ENCODE measurements at places on chromosomes 12 and 14.

GRCh38 chr14:104803280-104803911, 2.5 kb downstream of the ZBTB42 start:
- DNase-seq = no peak

- DNase-seq = no peak
These were observed 15.8 kb downstream of the ITPR2 start for GRCh38 chr12:26817183-26817591.

- DNase-seq = no peak
These were observed 88.8 kb downstream of the SINHCAF start for GRCh38 chr12:31236998-31237637.

GRCh38 chr12:3661028-3661427, 91.9 kb downstream of the CRACR2A start:
- no peak for DNase-seq

DNA sequence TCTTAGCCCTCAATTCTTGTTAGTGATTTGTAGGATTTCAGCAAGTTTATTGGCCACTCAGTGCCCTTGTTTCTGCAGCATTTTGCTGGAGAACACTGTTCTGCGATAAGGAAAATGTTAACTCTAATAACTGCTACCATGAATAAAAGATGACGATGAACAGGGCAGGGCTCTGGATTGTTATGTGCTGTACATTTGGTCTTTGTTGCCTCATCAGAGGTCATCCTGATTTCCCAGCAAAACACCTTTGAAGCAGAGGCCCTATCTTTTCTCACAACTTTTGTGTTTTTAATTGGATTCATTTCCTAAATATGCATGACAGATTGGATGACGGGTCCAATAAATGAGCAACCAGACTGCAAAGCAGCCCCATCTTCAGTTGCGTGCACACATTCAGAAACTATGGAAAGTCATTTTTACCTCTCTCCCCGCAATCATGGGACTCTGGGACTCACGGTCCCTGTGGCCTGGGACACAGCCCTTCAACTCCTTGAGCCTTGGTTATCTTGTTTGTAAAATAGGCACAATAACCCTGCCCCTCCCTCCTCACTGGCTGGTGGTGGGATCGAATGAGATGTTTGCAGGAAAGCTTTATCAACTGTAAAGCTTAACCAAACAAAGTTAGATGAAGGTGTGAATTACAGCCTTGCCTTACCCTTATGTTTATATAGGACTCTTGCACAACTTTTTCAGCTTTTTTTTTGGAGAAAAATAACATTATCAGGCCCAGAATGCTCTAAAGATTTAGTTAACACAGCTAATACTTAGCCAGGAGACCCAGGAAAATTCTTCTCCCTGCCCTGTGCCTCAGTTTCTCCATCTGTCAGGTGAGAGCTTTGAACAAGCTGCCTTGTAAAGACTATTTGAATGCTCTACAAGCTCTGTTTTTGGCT, 45.4 kb downstream of the RPH3A start:
- no peak for DNase-seq

DNA sequence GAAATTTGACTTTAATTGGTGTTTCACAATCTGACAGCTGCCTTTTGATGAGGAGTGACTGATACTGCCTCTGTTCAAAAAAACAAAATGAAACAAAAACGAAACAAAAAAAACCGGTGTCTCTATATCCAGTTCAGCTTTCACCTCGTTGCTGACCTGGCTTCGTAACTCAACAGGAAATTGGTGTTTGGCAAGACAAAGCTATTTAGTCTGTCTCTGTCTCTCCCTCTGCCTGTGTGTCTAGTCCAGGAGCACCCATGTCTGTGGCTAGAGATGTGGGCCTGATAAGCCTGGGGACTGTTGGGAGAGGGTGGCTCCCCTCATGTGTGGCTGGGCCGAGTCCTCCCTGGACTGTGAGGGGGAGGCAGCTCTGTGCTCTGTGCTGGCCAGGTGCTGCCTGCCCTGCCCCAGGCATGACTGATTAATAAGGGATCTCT, 11.3 kb downstream of the CACNA1C start:
- DNase-seq = no peak

GRCh38 chr14:68593806-68594536, 198.9 kb downstream of the ZFP36L1 start:
- no peak for DNase-seq

GRCh38 chr12:106342397-106343213, 14.9 kb upstream of the POLR3B start:
- no peak for DNase-seq

DNA sequence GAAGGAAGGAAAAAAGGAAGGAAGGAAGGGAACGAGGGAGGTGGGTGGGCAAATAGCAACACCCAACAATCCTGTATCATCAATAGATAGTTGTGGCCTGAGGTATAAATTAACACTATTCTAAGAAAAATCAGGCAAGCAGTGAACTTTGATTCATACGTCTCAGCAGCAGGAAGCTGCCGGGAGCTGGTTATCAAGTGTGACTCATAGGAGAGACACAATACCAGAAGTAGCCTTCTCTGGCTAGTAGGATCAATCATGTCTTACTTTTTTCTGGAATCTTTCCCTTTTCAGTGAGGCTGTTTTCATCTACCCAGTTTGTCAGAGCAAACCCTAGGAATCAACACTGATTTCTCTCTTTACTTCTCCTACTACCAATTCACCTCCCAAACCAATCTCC, 780.5 kb downstream of the NRXN3 start:
- DNase-seq = no peak

DNA sequence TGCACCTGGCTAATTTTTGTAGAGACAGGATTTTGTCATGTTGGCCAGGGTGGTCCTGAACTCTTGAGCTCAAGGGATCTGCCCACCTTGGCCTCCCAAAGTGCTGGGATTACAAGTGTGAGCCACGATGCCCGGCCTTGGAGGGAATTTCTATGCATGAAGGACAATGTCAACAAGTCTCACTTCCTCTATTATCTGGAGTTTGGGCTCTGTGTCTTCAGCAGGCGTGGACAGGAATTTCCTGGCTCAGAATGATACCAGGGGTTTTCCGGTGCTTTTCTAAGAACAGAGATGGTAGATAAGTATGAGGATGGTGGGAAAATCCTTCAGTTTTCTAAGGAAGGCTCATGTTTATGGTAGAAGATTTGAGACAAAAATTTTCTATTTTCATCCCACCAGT, 75.0 kb upstream of the CCDC60 start:
- DNase-seq = no peak

DNA sequence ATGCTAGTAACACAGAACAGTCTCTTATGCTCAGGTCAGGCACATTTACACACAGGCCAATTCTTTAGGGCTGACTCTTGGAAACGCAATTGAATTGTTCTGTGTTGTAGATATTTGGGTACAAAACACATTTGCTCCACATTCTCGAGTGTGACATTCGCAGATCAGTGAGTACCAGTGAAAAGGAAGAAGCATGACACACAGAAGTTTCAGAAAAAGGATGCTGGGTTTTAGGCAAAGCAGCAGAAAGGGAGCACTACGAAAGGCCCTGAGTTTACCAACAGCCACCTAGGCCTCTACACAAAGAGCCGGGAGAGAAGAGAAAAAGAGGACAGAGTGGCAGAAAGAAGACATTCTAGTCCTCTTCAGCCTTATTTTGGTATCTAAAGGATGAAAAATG, 254.4 kb upstream of the BTG1 start:
- DNase-seq = no peak

GRCh38 chr14:89294060-89294459, 123.0 kb downstream of the FOXN3 start:
- DNase-seq = no peak

DNA sequence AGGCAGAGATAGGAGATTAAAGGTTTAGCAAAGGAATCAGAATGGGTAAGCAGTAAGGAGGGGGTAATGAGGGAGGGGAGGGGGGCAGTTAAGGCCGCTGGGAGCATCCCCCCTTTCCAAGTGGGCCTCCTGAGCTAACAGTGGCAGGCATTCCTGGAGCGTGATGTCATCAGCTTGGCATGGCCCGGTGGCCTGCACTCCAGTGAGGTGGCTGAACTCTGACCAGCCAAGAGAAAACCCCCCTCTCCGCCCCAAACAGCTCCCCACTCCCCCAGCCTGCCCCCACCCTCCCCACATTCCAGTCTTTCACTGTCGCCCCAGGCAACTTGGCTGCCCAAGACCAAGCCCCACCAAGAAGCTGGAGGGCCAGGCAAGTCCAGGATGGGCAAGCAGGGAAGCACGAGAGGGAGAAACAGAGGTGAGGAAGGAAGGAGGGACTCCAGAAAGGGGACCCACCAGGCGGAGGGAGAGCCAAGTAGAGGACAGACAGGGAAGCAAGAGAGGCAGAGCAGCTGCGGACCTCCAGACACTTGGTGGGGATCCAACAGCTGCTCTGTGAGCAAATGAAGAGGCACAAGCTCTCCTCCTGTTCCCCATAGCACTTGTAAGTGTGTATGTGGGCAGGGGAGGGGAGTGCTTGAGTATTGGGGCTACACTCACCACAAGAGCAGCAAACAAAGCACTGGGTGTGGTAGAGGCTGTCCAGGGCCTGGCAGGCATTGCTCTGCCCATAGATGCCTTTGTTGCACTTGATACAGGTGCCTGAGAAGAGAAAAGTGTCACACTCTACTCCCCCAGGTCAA, 4.5 kb downstream of the AJUBA start:
- peak; percentile 57 for DNase-seq

DNA sequence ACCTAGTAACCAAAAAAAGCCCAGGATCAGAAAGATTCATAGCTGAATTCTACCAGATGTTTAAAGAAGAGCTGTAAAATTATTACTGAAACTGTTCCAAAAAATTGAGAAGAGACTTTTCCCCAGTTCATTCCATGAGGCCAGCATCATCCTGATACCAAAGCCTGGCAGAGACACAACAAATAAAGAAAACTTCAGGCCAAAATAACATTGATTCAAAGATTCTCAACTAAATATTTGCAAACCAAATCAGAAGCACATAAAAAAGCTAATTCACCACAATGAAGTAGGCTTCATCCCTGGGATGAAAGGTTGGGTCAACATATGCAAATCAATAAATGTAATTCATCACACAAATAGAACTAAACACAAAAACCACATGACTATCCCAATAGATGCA, 151.2 kb downstream of the PLCZ1 start:
- DNase-seq = no peak

GRCh38 chr14:99930420-99931274, 134.6 kb upstream of the EVL start:
- DNase-seq = no peak

GRCh38 chr14:99715266-99716000, 31.3 kb downstream of the CYP46A1 start:
- DNase-seq = no peak

DNA sequence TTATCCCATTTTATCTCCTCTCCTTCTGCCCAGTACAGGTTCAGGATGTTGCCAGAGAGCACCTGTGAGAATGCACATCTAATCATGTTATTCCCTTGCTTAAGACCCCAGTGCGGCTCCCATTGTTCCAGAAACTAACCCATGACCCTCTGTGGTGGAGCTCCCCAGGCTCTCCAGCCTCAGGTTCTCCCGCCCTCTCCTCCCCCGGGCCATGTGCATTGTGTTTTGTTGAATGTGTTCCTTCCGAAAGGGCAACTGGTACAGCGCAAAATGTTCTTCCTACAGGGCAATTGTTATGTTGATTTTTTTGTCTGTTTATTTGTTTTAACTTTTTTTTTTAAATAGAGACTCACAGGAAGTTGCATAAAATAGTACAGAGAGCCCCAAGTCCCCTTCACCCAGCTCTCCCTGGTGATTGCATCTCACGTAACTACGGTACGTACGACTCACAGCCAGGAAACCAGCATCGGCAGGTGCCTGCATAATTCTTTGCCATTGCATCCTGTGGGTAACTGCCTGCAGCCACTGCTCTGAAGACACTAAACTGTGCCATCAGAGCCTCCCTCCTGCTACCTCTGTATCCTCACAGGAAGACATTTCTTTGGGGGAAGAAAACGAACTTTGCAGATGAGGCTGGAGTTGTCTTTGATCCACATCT, 31.2 kb downstream of the TMEM132C start:
- no peak for DNase-seq

DNA sequence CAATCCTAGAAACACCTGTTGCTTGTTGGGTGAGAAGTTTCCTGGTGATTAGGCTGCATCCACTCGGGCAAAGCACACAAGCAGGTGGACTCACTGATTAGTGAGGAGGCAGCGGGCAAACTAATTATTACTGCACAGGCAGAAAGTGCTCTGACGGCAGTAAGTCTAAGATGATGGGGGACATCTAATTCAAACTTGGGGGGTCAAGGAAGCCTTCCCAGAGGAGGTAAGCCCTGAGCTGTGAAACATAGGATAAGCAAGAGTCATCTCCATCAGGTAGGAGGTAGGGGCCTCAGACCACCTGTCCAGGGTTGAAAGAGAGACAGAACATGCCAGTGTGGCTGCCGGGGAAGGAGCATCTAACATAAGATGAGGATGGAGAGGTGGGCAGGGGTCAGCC, 1578.4 kb upstream of the TMEM132C start:
- DNase-seq = no peak

GRCh38 chr12:65632131-65632855, 192.0 kb upstream of the HMGA2 start:
- no peak for DNase-seq

- no peak for DNase-seq
These were observed 131.2 kb upstream of the DYRK2 start for GRCh38 chr12:67517181-67517887.

DNA sequence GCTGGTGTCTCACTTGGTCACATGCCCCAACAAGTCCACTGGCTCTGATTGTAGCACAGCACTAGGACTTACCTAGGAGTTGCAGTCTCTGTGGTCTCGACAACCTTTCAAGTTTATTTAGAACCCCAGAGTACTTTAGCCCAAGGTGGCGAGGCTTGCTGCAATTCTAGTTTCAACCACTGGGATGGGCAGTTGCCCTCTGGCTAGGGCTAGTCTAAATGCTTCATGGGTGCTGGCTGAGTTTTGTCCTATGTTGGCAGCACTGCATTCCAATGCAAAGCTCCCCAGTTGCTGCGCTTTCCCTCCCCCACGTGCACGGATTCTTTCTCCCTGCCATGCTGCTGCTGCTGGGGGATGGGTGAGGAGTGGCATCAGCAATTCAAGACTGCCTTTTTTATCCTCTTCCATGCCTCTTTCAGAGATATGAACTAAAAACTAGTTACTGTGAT, 207.9 kb downstream of the SYNE2 start:
- no peak for DNase-seq

- DNase-seq = no peak
These were observed 744.3 kb downstream of the DIO2 start for GRCh38 chr14:79466938-79467527.

DNA sequence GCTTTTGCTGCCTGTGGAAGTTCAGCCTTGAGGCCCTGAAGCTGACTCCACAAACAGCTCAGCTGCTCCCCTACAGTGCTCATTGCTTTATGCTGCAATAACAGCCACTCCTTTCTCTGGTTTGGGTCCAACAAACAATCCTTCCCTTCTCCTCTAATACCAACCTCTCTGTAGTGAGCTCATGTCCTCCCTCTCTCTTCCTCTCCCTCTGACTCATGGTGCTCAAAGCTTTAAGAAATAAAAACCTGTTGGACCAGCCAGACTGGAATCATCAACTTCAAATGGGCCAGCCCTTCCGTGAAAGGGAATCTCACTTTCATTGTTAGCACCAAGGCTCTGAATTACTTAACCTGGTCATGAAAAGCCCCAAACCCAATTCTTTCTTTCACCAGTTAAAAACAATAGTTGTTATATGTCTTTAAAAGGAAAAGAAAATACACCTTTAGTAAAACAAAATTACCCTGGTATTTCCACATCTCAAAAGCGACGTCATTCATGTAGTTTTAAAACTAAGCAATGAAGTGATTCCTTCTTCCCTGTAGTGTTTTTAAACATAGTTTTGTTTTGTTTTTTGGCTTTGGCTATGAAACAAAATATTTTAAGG, 126.4 kb downstream of the DUSP6 start:
- peak; percentile 55 for DNase-seq

GRCh38 chr12:92431146-92431545, 271.6 kb upstream of the PLEKHG7 start:
- DNase-seq = no peak

All from AG04449 (cell line).